ENCODE measurements at places on chromosomes 12 and 14.

DNA sequence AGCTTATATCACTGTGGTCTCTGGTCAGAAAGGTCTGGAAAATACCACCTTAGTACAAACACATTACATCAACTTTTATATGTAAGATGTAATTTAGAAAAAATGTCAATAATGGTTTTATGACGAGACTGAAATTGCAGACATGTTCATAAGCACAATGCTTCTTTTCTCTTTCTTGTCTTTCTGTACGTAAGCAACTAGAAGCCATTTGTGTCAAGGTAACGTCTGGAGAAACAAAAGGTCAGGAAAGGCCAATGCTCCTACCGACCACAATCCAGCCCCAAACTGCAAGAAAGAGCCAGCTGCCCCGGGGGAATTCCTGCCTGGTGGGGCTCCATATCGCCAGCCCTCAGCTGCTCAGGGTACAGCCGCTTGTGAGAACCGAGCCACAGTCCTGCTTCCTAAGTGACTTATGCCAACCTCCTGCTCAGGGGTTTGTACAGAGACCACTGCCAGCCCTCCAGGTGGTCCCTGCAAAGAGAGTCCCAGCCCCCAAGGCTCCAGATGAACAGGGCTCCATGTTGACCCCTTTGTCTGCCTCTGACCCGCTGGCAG lies 6.3 kb downstream of the ZNF839 start:
- no peak for DNase-seq

DNA sequence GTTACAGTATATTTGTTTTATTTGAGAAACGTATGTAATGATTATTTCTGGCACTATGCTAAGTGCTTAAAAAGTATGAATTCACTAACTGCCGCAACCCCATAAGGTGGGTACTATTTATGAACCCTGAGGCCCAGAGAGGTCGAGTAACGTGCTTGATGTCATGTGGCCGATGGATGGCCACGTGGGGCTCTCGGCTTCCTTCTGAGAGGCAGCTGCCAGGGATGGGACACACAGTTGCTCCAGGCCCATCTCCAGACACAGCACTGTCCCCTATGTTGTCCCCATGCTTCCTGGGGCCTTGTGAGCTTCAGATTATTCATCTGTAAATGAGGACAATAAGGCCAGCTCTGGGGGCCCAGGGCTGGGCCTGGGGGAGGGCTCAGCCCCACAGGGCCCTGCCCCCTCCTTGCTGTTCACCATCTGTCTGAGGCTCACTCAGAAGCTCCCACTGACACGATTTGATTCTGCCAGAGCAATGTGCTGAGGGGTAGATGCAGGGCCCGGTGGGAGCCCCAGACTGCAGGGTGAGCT lies 115.0 kb downstream of the CALM1 start:
- DNase-seq, result no peak

- DNase-seq, result no peak
Observed at GRCh38 chr12:3152892-3153291, 75.7 kb downstream of the TSPAN9 start.

DNA sequence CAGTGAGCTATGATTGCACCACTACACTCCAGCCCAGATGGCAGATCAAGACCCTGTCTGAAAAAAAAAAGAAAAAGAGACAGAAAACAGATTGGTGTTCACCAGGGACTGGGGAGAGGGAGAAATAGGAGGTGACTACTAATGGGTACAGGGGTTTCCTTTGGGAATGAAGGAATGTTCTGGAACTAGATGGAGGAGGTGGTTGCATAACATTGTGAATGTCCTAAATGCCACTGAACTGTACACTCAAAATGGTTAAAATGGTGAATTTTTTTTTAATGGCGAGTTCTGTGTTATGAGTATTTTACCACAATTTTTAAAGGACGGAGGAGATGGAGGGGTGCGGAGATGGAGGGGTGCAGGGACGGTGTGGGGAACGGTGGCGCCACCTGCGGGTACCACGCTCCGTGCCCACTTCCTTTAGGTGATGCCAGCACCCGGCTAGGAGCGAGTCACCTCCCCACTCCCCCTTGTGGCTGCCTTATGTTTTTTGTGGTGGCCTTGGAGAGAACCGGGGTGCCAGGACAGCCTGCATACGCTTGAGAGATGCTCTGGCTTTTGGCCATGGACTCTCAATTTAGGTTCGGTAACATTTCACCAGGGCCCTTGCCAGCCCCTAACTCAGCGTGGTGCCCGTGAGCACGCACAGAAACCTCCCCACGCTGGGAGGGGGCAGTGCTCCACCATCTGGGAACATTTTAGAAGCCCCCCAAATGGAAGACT lies 16.1 kb downstream of the UBC start:
- DNase-seq, result no peak

DNA sequence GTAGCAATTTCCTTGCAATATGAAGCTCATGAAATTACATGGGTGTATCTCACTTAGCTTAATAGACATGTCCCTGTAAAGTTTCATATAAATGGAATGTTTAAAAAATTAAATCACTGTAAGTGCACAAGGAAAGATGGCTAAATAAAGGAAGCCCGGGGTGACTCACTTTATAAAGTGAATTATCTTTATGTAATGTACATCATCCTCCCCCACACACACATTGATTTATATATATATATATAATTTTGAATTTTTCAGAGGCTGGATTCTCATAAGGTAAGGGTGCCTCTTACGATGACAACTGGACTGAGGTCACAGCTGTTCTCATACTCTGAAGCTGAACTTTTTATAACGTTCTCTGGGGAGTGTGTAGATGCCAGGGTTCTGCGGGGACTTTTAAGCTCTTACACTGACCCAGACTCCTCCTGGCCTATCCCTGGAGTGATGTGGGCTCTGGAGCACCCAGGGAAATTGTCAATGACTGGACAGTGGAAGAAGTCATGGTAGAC lies 108.7 kb upstream of the HIF1A start:
- no peak for DNase-seq

GRCh38 chr14:94702629-94703028 lies 67.3 kb downstream of the GSC start:
- no peak for DNase-seq

DNA sequence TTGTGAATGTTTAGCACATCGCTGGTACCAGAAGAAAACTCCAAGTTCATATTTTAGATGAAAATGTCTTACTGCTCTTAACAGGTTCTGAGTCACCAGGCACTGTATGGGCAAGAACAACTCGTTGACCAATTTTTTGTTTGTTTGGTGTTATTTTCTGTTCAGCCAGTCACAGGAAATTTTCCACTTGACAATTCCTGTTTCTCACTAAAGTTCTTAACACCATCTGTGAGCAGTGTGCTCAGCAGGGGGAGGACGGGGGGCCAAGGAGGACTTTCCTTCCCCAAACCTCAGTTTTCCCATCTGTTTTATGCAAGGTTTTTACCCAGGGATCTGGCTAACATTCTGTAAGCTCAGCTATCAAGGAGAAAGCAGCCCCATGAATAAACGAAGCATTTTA lies 3.0 kb downstream of the NUAK1 start:
- no peak for DNase-seq

DNA sequence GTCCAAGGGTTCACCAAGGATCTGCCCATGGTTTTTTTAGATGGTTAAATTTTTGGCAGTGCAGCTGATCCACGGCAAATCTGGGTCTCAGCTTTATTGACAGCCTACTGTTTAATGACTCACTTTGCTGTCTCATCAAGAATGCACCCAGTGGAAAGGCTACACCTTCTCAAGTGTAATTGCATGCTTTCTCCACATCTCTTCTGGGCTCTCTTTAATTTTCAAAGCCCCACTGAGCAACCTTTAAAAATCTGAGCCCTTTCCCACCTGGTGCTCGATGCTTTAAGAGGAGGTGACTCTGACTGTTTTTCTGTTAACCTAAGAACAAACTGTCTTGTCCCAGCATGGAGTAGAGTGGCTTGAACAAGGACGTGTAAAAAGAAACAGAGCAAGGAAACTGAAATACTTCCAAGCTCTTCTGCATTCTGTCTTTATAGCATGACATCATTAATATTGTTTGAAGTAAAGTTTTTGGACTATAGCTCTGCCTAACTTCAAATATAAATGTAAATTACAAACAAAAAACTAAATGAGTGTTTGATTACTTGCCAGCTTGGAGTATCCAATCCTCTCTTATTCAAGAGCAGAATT lies 214.2 kb upstream of the KRR1 start:
- DNase-seq, result no peak
